Naive thymus-derived CD8-positive, alpha-beta T cell (primary cell): ENCODE measurements at places on chromosomes 1 and 21. TPM values are rescaled to one million over a fixed set of nuclear protein-coding genes. Genes with fewer than 3 reads are reported as not detected.

- DNase-seq, result no peak
- H3K27ac ChIP-seq, result peak overlapping the region; percentile 44
- H3K27me3 ChIP-seq, result no peaks in the 10 kb centered on the region
- peaks cover 55% of the 10 kb centered on the region for H3K36me3 ChIP-seq
These were observed 89.6 kb upstream of the GPR88 start for GRCh38 chr1:100448366-100448765.

DNA sequence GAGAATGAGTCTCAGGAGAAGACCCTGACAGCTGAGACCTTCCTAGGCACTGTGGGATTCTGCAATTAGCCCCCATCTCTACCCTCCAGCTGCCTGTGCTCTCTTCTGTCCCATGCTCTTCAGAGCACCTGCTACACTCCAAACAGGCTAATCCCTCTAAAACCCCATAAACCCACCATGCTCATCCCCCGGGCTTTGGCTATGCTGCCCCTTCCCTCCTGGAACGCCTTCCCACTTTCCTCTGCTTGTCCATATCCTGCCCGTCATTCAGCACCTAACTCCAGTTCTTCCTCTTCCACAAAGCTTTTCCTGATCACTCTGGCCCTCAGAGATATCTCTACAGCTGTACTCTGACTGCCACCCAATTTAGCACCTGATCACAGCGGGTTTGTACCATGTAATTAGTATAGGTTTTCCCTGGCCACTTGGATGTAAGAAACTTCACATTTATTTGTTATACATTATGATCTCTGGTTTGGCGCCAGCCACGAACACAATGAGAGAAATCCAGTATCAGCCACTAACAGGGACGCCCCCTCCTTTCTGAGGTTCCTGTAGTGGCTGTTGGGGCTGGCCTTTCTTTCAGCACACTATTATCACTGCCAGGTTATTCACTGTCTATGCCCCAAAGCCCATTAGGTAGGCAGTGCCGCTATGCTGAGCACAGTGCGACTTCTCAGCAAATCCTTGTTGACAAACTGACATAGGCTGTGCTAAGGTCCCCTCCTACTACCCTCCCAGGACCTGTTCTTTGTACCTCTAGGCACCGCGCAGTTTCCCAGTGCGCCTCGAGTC is 45.1 kb downstream of the CDC7 start:
- no peak overlapping the region for H3K4me3 ChIP-seq
- H3K27ac ChIP-seq, result peak overlapping the region; percentile 24
- peaks cover 22% of the 10 kb centered on the region for H3K4me1 ChIP-seq
- no peaks in the 10 kb centered on the region for H3K36me3 ChIP-seq
- no peaks in the 10 kb centered on the region for H3K27me3 ChIP-seq
- no peak for DNase-seq

- no peaks in the 10 kb centered on the region for H3K36me3 ChIP-seq
- no peak overlapping the region for H3K4me3 ChIP-seq
- H3K4me1 ChIP-seq, result peaks cover 3% of the 10 kb centered on the region
- no peak overlapping the region for H3K27ac ChIP-seq
These were observed 45.9 kb downstream of the SPSB1 start for GRCh38 chr1:9338397-9339246.

DNA sequence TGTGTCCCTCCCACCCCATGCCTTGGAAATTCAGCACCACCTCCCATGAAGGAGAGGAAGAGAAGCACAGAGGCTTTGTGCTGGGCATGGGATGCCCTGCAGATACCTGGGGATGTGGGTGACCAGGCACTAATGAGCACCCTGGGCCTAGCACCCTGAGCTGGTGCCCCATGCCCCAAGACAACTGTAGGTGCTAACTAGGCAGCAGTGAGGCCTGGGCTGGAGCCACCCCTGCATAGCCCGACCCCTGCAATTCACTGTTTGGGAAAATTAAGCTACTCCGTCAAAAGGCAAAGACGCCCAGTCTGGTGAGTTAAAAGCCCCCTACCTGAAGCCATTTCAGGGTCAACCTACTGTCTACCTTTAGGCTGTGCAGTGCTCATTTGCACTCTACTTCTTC is 5.4 kb downstream of the KCNA2 start:
- H3K4me3 ChIP-seq, result no peak overlapping the region
- no peak for DNase-seq
- H3K27me3 ChIP-seq, result peaks cover 15% of the 10 kb centered on the region
- H3K27ac ChIP-seq, result no peak overlapping the region
- H3K36me3 ChIP-seq, result no peaks in the 10 kb centered on the region

DNA sequence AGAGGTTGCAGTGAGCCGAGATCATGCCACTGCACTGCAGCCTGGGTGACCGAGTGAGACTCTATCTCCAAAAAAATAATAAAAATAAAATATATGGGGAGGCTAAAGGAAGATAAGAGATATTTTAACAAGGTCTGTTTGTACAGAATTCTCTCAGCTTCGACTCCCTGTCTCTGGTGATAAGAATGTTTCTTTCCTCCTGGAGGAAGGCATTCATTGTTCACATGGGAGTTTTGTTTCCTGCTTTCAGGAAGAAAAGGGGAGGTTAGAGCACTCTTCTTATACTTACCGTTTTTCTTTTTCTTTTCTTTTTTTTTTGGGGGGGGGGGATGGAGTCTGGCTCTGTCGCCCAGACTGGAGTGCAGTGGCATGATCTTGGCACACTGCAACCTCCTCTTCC is 2.0 kb upstream of the NAXE start:
- H3K4me3 ChIP-seq, result no peak overlapping the region
- H3K27me3 ChIP-seq, result no peaks in the 10 kb centered on the region
- no peak for DNase-seq
- no peak overlapping the region for H3K27ac ChIP-seq

GRCh38 chr1:36440044-36440443 is 10.2 kb downstream of the OSCP1 start:
- H3K27ac ChIP-seq, result no peak overlapping the region
- no peak overlapping the region for H3K4me3 ChIP-seq
- H3K36me3 ChIP-seq, result no peaks in the 10 kb centered on the region
- H3K27me3 ChIP-seq, result no peaks in the 10 kb centered on the region
- no peaks in the 10 kb centered on the region for H3K4me1 ChIP-seq

- peaks cover 13% of the 10 kb centered on the region for H3K27me3 ChIP-seq
- DNase-seq, result no peak
- no peak overlapping the region for H3K27ac ChIP-seq
- no peak overlapping the region for H3K4me3 ChIP-seq
- no peaks in the 10 kb centered on the region for H3K4me1 ChIP-seq
These were observed 27.0 kb upstream of the REG4 start for GRCh38 chr1:119838236-119838635.

GRCh38 chr1:108644984-108645383 is 15.9 kb downstream of the HENMT1 start:
- peak; percentile 74 for DNase-seq
- H3K27ac ChIP-seq, result peak overlapping the region; percentile 98
- peaks cover 44% of the 10 kb centered on the region for H3K4me1 ChIP-seq

DNA sequence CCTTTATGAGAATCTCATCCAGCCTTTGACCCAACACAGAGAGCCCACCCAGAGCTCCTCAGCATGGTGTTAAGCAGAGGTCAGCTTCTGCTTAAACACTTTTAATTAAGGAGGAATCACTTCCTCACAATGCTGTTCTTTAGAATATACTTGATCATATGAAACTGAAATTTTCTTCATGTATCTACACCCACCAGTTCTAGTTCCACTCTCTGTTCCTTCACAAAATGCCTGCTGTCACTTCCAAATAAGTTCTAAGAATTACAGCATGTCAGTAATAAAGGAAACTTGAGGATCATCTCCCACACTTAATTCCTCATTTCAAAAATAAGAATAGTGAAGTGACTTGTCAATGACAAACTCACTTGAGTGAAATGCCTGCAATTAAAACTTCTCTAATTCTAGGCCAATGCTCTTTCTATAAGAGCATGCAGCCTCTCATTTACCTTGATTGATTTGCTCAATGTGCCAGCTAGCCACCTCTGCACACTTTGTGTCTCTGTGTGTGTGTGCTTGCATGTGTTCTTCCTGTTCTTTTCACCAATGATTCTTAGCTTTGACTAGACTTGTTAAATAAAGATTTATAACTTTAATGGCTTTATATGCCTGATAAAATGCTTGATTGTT is 356.3 kb downstream of the PLPP3 start:
- DNase-seq, result no peak
- no peak overlapping the region for H3K27ac ChIP-seq
- no peak overlapping the region for H3K4me3 ChIP-seq
- H3K27me3 ChIP-seq, result peaks cover 11% of the 10 kb centered on the region
- no peaks in the 10 kb centered on the region for H3K36me3 ChIP-seq

The FCMR gene
- 747 TPM for total RNA-seq

The SPRR2G gene
- total RNA-seq, result not detected

The RSBN1 gene
- total RNA-seq, result 56.3 TPM

The UTS2 gene
- not detected for total RNA-seq

The NR5A2 gene
- not detected for total RNA-seq

The TTC22 gene
- total RNA-seq, result 12.6 TPM

The TMEM125 gene
- not detected for total RNA-seq
